ENCODE measurements at places on chromosomes 7 and 10.
A peak's percentile ranks its signal among the peaks of the same experiment; 100 is the strongest.

DNA sequence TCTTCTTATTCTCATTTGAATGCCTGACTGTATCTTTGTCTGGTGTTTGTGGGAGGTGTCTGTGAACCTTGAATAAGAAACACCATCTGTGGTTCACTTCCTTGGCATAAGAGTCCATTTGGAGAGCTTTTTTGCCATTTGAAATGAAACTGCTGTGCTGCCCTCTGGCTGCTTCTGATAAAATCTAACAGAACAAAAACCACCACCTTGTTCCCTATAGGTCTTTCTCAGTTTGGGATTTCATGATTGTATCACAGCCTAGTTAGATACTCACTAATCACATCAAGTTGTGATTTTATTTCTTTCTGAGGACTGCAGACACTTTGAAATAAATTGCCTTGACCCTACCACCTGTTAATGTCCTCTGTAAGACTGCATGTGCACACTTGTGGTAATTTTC lies 102.7 kb upstream of the FAM13C start:
- DNase-seq: no peak

- DNase-seq: no peak
Observed at GRCh38 chr10:33052263-33052875, 94.3 kb upstream of the ITGB1 start.

GRCh38 chr7:114539575-114539974 lies 125.0 kb downstream of the FOXP2 start:
- no peak for DNase-seq

- DNase-seq: no peak
Observed at GRCh38 chr7:136533732-136534131, 334.7 kb upstream of the CHRM2 start.

DNA sequence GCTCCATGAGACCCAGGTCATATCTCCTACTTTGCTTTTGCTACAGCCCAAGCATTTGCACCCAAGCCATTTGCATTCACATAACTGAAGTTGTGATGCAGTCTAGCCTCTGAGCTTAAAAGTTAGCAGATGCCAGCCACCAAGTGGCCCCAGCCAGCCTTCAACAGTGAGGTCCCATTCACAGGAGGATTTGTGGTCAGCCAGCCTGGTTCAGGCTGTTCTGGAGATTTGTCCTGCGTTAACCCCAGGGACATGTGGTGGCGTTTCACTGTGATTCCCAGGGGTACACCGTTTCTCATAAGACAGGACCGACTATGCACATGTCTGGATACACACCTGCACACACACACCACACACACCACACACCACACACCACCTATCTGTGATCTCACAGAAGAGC lies 51.2 kb downstream of the GPR26 start:
- peak; percentile 56 for DNase-seq

Data from coronary artery (tissue), 2 donors.